ENCODE measurements at places on chromosomes 16 and 17. TPM values are rescaled to one million over a fixed set of nuclear protein-coding genes. Genes with fewer than 3 reads are reported as not detected.

PDILT gene
- not detected for total RNA-seq

WSCD1 gene
- total RNA-seq = not detected

SLC52A1 gene
- 0.09 TPM for total RNA-seq

ZP2 gene
- total RNA-seq = not detected

DNA sequence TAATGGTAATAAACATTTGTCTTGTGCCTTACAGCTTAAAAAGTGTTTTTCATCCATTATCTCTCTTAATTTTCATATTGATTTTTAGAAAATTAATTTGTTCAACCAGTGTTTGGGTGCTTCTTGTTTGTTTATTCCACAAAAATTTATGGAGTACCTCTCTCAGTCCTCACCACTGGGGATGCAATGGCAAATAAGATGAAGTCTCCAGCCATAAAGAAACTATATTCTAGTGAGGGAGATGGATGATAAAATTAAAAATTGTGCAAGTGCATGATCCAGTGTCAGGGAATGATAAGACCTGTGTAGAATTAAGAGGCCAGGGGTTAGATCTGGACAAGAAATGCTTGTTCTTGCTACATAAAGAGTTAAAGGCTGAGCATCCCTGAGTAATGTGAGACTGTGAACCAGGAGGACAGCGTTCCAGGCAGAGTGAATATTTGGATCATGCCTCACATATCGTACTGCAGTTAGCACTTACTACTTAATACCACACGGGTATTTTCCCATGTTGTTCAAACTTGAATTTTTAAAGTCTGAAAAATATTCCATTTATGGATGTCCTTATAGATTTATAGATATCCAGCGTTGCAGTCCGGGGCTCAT lies 535.7 kb upstream of the HSBP1 start:
- no peak for DNase-seq

DNA sequence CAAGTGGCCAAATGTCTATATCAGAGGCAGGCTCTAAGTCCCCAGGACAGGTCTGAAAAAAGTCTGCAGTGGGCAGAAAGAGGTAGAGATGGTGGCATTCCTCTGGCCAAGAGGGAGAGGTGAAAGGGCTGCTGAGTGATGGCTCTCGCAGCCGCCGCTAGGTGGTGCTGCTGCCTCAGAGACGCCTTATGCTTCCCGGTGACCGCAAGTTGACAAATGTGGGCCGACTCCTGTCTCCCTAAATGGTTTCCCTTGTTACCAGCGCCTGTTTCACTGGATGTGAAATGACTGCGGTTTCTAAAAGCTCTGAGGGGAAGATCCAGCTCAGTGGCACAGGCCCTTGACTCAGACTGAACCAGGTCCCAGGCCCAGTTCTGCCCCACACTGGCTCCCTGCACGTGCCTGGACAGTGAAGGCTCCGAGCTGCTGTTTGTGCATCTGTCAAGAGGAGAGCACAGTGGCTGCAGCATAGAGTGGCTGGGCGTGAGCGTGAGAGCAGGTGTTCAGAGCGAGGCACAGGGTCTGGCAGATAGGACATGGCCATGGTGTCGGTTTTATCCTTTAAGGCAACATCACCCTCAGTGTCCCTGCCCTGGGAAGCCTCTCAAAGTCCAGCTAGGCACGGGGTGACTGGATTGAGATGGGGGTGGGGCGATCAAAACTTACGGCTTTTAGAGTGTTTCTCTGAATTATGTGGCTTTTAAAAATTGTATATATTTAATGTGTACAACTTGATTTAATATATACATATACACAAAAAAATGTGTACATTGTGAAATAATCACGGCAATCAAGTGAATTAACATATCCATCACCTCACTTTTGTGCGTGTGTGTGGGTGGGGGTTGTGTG lies 19.9 kb downstream of the CLEC16A start:
- peak; percentile 78 for DNase-seq

DNA sequence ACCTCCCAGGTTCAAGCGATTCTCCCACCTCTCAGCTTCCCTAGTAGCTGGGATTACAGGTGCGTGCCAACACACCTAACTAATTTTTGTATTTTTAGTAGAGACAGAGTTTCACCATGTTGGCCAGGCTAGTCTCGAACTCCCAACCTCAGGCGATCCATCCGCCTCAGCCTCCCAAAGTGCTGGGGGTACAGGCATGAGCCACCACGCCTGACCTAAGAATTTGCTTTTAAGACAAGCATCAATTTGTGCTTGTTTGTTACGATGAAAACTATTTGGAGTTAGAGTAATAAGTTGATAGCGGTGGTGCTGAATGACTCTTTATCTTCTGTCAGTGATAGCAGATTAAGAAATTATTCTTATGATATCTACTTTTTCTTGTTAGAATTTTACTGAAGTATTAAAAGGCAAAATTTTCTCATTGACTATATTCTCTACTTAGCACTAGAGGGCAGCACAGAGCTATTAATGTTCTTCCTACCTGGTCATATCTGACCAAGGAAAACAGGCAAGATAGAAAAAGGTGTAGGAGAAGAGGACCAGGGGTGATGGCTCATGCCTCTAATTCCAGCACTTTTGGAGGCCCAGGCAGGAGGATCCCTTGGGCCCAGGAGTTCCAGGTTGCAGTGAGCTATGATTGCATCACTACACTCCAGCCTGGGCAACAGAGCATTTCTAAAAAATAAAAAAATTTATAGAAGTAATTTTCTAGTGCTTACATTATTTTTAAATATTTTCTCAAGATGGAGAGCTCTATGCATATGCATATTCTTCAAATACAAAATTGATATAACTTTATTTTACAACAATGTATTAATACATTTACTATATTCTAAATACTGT lies 24.5 kb downstream of the STXBP4 start:
- DNase-seq = no peak

GRCh38 chr16:24253192-24253591 lies 2.9 kb upstream of the CACNG3 start:
- DNase-seq = no peak

All from activated B cell treated with CpG ODN at 0.5 μM for 24 hours (primary cell).